ENCODE measurements at places on chromosomes 6 and 20. TPM values are rescaled to one million over a fixed set of nuclear protein-coding genes. Genes with fewer than 3 reads are reported as not detected.

ENPP3 gene
- 0.08 TPM for total RNA-seq

HCK gene
- total RNA-seq, result 3.0 TPM

- no peak for DNase-seq
- no peaks in the 10 kb centered on the region for H3K27me3 ChIP-seq
- H3K4me3 ChIP-seq, result no peak overlapping the region
- no peak overlapping the region for H3K27ac ChIP-seq
- H3K36me3 ChIP-seq, result no peaks in the 10 kb centered on the region
Measured at GRCh38 chr6:79257381-79258205, 23.1 kb upstream of the HMGN3 start.

GRCh38 chr20:57464642-57465211 is 60.2 kb downstream of the CTCFL start:
- no peak overlapping the region for H3K27ac ChIP-seq
- peaks cover 4% of the 10 kb centered on the region for H3K27me3 ChIP-seq
- peaks cover 35% of the 10 kb centered on the region for H3K4me1 ChIP-seq
- no peak overlapping the region for H3K4me3 ChIP-seq
- H3K36me3 ChIP-seq, result no peaks in the 10 kb centered on the region

DNA sequence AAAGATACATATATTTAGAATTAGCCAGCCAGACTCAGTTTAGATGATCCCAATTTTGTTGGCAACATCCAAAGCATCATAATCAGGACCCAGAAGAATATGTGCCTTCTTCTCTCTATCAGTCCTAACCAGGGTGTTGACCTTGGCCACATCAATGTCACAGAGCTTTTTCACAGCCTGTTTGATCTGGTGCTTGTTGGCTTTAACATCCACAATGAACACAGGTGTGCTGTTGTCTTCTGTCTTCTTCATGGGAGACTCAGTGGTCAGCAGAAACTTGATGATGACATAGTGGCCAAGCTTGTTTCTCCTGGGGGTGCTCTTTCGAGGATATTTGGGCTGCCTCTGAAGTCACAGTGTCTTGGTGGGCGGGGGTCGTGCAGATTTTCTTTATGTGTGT is 84.9 kb downstream of the MKKS start:
- H3K4me3 ChIP-seq, result no peak overlapping the region
- H3K27me3 ChIP-seq, result no peaks in the 10 kb centered on the region
- no peak for DNase-seq
- H3K36me3 ChIP-seq, result no peaks in the 10 kb centered on the region

GRCh38 chr20:63031251-63032014 is 24.7 kb upstream of the BHLHE23 start:
- no peak overlapping the region for H3K4me3 ChIP-seq
- peaks cover 92% of the 10 kb centered on the region for H3K27me3 ChIP-seq
- H3K36me3 ChIP-seq, result no peaks in the 10 kb centered on the region
- no peak overlapping the region for H3K27ac ChIP-seq
- peak; percentile 6 for DNase-seq
- no peaks in the 10 kb centered on the region for H3K4me1 ChIP-seq

GRCh38 chr6:122789182-122790027 is at the start of gene SMPDL3A:
Gene SMPDL3A, plus strand, starts transcription at chr6:122789258. Its CDS starts 89 bp downstream, at chr6:122789347.
- peak within 1 kb of the TSS; percentile 91 for H3K4me3 ChIP-seq
- no peaks in the 10 kb centered on the region for H3K36me3 ChIP-seq
- DNase-seq, result peak; percentile 55
- peaks cover 5% of the 10 kb centered on the region for H3K27me3 ChIP-seq

Measured in heart right ventricle (tissue), 16 donors.